ENCODE measurements at places on chromosomes 6 and 20.

DNA sequence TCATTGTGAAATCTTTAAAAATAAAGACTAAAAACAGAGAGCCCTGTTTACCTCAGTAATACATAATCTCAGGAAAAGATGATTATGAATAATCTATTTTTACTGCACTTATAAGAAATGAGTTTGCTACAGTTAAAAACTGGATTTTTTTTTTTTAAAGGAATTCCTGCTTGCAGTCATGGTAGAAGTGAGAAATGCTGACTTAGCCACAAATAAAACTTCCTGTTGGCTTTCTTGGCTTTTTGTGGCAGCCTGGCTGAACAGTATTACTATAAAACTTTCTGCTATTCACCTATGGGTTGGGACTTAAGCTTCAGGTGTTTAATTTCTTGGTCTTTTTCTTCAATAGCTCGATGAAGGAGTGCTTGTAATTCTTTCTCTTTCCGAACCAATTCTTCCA is 12.0 kb upstream of the MAP7 start:
- DNase-seq, result no peak

- no peak for DNase-seq
These were observed 54.9 kb downstream of the RSPO3 start for GRCh38 chr6:127173156-127173940.

- no peak for DNase-seq
These were observed 275.0 kb upstream of the SPTLC3 start for GRCh38 chr20:12733811-12734210.

- no peak for DNase-seq
These were observed 53.8 kb downstream of the PRND start for GRCh38 chr20:4775322-4776078.

- no peak for DNase-seq
These were observed 172.3 kb upstream of the CST7 start for GRCh38 chr20:24776755-24777271.

GRCh38 chr6:33585403-33586107 is 5.5 kb upstream of the BAK1 start:
- no peak for DNase-seq

DNA sequence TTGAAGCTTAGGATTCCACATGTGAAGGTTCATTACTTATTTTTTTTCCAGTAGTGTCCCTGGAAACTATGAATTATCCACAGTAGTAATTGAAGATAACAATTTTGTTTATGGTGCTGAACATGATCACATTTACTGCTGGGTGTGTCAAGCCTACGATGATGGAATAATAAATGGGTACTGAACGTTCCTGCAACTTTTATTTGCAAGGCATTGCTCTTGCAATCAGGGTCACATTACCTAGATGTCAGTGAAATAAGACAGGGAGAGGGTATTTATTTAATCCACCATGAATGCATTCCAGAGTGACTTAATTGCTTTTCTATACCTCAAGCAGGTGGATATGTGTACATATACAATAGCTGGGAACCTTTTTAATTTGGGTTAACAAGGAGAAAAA is 27.0 kb upstream of the MLIP start:
- DNase-seq, result no peak

DNA sequence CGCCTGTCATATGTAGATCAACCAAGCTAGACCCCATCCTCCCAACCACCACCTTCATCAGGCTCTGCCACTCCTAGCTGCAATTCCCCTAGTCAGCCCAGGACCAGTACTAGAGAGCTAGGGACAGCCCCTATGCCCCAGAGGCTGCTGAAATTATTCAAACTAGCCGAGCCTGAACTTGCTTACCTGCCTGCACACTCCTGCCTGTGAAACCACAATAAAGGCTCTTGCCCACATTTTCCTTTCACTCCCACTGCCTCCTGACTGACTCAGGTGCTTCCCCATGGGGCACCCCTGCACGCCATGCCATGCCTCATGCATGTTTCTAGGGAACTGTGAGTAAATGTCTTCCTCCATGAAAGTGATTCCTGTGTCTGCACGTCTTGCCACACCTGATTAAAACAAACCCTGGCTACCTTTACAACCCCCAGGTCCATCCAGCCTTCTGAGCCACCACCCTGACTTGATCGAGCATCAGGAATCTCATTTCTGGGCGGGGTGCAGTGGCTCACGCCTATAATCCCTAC is 66.5 kb upstream of the IER3 start:
- no peak for DNase-seq

- no peak for DNase-seq
These were observed 27.7 kb upstream of the PAX1 start for GRCh38 chr20:21677781-21678180.

GRCh38 chr6:14092838-14093789 is 24.5 kb upstream of the CD83 start:
- no peak for DNase-seq

- no peak for DNase-seq
These were observed 273.5 kb upstream of the PLCB4 start for GRCh38 chr20:8795404-8795803.

GRCh38 chr6:11311970-11312369 is 79.5 kb upstream of the NEDD9 start:
- no peak for DNase-seq

DNA sequence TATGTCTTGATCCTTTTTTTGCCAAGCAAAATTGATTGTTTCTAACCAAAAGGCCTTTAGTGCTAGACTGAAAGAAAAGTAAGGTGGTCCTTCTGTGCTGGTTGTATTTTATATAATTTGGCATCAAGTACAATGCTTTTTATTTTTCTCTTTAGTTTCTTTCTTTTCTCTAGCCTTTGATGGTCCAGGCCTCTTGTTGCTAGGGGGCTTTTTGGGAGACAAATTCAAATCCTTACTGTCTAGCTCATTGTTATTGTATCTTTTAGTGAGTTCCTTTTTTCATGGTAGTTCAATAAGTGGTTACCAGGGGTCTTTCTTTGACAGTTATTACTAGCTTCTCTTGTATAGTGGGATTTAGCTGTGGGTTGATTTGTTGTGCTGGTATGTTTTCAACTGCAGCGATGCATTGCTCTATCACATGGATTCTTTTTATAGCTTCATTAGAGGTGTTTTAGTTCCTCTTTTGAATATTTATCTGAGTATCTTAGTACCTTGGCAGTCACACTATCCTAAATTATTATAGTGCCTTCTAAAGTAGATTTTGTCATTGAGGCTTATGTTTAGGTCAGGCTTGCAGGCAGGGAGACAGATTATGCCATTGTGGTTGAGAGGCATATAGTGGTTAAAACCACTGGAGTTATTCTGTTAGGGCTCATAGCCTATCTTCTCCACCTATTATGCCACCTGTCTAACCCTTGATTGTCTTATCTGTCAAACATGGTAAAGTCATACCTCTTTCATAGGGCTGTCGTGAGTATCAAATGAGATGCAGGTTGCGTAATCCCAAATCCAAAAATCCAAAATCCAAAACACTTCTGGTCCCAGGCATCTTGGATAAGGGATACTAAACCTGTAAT is 49.5 kb downstream of the KCNS1 start:
- no peak for DNase-seq

- no peak for DNase-seq
These were observed 88.1 kb downstream of the HDGFL1 start for GRCh38 chr6:22657352-22657980.

DNA sequence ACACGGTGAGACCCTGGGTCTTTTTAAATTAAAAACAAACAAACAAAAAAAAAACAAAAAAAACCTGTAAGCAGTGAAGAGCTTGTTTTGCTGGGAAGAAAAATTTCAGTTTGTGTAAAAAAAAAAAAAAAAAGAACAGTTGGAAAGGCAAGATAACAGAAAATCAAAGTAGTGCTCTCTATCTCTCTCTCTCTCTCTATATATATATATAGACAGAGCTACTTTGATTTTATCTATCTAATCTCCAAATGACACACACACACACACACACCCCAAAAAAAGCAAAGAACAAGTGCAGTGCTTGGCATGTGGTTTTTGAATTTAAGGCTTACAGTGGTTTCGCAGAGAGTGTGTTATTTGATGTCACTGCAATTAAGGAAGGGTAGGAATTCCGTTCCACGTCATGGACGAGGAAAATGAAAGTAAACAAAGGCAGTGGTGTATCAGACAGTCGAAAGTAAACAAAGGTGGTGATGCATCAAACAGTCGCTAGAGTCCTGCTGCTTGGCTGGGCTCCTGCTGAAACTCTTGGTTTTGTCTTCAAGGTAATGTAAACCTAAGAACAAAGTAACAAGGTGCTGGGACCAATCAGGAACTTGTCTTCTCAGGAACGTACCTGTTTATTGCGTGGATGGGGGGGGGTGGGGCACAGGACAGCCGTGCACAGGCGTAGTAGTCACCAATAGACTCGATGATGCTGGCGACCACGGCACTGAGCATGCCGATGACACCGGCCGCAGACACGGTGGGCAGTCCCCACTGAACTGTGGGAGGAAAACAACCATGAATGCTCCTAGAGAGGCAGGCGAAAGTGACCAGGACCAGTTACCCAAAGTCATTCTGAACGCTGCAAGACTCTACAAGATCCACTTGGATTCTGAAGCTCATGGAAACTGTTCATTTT is 131.8 kb downstream of the SLC23A2 start:
- DNase-seq, result no peak

- DNase-seq, result no peak
These were observed 122.7 kb upstream of the RIPOR2 start for GRCh38 chr6:25058441-25058840.

- DNase-seq, result no peak
These were observed 20.0 kb downstream of the CD164 start for GRCh38 chr6:109362102-109362884.

DNA sequence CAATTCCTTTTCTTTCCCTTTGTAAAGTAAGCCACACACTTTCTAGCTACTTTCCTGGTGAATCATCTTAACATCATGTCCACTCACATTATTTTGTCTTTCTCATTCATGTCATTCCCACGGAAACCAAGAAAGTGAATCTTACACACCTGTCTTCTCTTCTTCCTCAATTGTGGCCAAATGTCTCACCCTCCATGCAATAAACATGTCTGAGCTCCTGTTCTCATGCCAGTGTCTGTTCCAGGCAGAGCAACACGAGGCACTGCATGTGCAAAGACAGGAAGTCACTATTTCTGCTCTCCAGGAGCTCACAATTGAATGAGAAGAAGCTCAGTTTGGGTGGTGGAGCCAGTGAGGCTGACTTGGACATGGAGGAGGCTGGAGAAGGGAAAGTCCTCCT is 29.0 kb upstream of the TMEM244 start:
- no peak for DNase-seq

- DNase-seq, result no peak
These were observed 72.3 kb downstream of the SNX5 start for GRCh38 chr20:17896193-17896723.

GRCh38 chr6:116060572-116061283 is at the start of gene FRK:
FRK (minus strand) TSS chr6:116060891; CDS start chr6:116060311, 580 bp downstream.
- no peak for DNase-seq

DNA sequence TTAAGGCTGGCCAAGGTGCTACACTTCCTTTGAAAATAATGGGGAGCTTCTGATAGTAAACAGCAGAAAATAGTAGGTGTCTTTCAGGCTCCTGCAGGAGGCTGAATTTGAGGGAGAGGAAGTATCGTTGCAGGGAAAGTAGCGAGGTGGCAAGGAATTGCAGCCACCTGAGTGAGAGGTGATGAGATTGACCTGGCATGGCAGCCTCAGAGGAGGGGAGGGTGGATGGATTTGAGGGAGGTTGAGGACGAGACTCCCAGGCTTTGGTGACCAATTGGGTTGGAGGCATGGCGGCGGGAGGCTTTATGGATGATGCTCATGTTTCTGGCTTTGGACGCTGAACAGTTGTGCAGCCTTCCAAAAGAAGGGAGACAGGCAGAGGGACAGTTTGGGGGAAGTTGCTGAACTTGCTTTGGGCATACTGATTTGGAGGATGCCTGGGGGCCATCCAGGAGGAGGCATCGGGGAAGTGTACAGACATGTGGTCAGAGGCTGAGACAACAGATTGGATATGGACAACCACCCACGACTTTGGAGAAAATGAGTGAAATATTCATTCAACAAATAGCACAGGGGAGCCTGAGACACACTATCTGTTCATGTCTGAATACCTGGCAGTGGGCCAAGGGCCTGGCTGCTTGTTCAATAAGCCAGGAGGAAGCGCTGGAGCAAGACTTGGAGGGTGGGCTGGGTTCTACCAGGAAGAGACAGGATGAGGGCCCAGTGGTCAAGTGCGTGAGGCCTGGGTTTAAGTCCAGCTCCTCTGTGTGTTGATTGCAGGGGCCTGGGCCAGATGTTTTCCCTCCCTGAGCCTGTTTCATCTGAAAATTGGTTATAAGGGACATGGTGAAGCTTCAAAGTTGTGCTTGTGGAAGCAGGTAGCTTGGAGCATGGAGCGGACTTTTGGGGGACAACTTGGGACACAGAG is 113.2 kb downstream of the CEBPB start:
- DNase-seq, result peak; percentile 83

DNA sequence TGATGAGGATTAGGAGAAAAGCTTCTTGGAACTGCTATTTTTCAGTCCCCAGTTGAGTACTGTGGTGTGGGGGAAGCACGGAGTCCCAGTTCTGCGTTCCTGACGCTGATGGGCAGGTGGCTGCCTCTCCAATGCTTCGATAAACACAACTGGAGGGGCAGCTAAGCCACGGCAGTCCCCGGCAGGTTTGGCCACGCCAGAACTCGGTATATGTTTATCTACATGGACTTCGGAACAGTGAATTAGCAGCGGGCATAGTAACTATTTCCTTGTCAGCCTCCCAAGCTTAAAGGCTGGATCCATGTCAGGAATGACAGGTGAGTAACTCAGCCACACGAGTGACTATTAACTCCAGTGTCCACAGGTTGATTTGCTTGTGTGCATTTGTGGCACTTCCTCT is 354.4 kb downstream of the ZFAND3 start:
- no peak for DNase-seq

DNA sequence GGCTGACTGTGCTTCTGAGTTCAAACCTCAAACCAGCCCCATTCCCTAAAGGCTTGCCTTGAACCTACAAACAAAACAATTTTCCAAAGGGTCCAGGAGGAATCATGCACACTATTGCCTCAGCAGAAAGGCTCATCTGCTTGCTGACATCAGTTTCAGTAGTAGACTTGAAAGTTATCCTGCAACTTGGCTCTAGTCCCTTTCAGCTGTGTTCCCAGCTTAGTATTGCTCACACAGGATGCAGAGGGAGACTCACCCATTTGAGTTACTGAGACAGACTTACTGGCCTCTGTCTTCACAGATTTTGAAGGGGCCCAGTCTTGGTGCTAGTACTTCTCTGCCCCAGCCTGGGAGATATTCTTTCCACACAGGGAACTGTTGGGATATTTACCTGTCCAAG is 38.5 kb upstream of the TFB1M start:
- no peak for DNase-seq

All from fibroblast of skin of left biceps (primary cell).